ENCODE measurements at places on chromosomes 1 and 21.

DNA sequence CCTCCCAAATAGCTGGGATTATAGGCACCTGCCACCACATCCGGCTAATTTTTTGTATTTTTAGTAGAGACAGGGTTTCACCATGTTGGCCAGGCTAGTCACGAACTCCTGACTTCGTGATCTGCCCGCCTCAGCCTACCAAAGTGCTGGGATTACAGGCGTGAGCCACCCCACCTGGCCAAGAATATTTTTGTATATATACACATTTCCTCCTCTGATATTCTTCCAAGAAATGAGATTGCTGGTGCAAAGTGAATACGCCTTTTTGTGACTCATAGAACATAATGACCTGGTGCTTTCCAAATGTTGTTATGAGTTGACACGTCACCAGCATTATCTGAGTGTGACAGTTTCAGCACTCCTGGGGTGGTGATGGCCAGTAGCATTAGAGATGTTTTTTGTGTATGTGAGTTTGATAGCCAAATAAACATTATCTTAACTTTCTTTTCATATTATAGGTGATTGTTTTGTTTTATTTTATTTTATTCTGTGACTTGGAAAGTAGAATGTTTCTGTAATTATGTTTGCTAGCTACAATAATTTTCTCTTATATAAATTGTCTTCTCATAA, 54.9 kb downstream of the KCNK1 start:
- no peak for DNase-seq

GRCh38 chr1:93846206-93846991, 32.6 kb downstream of the DNTTIP2 start:
- peak; percentile 88 for DNase-seq

GRCh38 chr1:184596950-184597645, 157.6 kb downstream of the EDEM3 start:
- no peak for DNase-seq

DNA sequence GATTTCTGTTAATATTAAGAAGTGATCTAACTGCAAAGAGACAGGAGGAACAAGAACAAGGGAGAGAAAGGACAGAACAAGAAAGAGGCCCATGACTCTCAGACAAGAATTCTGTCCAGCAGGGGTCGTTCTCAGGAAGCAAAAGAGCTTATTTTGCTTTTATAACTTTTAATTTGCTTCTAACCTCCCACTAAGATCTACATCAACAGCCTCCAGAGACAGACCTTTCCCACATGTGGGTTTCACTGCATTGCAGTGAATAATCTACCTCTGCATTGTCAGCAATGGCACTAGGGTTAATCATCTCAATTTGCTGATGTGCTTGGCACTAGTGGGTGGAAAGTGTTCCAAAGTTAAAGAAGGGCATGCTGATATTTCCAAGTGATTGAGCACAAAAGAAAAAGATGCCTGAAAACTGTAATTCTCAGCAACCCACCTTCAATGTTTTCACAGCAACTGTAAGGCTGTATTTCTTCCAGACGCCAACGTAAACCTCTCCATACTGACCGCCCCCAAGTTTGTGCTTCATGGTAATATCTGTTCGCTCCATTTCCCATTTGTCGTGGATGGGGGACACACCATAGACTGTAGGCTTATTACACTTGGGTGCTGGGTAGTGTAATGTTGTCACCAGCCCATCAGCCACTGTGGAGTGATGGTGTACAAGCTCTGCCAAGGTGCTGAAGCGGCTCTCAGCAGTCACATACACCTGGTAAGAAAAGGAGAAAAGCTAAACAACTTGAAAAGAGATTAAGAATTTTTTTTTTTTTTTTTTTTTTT, 39.5 kb downstream of the TOR3A start:
- DNase-seq: no peak

DNA sequence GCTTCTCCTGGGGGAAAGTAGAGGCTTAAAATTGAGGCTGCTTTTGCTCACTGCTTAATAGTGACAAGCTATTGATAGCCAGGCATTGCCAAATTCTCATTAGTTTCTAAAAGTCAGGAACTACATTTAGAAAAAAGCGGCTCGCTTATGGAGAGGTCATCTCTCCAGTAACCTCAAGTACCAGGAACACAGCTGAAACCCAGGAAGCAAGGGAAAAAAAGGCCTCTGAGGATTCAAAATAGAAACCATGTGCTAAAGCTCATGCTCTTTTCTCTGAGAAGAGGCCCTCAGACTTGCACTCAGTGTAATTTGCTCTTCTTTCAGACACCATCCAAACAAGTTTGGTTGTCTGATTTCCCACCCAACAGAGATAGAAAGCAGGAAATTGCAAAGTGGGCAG, 261.4 kb upstream of the USP25 start:
- no peak for DNase-seq

DNA sequence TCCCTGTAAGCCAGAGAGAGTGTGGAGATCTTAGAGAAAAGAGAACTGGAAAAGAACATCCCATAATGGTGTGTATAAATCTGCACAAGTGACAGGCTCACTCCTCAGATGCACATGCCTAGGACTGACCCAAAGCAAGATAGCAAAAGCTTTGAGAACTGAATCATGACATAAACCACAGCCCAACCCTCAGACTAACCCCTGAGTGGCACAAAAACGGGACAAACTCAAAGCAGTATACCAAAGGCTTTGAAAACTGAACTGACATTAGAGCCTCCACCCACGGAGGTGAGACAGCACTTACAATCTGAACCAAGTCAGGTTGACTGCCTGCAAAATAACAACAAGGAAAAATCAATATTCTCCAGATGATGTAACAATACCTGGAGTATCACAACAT, 70.8 kb downstream of the TIAM1 start:
- DNase-seq: no peak

GRCh38 chr1:34690269-34690668, 64.6 kb upstream of the GJB5 start:
- DNase-seq: no peak

DNA sequence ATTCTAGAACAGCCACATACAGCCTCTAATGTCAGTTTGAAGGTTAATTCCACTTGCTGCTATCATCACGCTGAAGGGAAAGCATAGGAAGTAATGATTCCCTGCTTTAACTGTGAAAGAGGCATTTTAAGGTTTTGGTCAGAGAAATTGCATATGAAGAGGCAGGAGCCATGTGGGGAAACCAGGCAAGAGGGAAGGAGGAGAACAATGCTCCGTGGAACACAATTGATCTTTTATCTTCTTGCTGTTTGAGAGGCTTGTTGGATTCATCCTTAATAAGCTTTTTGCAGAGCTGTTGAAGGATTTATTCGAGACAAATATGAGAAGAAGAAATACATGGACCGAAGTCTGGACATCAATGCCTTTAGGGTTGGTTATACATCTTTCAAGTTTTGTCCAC, 35.9 kb downstream of the SMAP2 start:
- DNase-seq: no peak

- DNase-seq: no peak
Measured at GRCh38 chr1:94633051-94633450, 91.5 kb upstream of the F3 start.

DNA sequence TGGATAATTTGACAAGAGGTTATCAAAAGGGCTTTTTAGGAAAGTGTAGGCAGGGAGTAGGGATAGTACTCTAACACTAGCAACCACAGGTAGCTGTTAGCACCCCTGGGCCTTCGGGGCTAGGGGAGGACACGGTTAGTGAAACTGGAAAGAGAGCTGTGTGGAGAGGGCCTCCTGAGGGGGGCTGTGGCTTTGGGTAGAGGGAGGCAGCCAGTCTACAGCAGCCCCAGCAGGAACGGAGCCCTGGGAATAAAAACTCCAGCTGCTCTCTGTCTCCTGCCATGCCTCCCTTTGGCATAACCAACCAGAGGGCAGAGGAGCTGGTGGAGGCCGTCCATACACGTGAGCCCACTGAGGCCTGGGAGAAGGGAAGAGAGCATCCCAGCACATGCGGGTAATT, 223.2 kb downstream of the FOXD2 start:
- no peak for DNase-seq

DNA sequence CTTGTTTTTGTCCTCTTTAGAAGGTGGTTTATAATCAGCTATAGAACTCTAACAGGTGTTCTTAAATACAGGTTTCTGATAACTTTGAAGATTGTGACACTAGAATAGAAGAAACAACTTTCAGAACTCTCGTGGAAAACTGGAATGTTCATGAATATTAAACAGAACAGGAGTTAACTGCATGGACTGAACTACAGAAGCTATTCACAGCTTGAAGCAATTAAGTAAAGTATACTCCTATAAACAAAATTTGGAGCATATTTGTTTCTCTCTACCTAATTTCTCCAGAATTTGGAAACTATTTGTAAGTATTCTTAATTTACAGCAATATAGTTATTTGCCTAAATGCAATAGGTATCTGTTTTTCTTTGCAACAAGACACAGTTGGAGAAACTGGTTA, 824.8 kb downstream of the ADGRL2 start:
- DNase-seq: no peak

GRCh38 chr21:15138490-15138889, 73.7 kb upstream of the NRIP1 start:
- no peak for DNase-seq

- peak; percentile 43 for DNase-seq
Measured at GRCh38 chr1:42941640-42942330, 16.9 kb downstream of the SLC2A1 start.

Measured in stimulated activated CD4-positive, alpha-beta T cell treated with anti-CD3 and anti-CD28 coated beads, Interleukin-4, amount 100 ng/mL, for 4 hours (primary cell).